ENCODE measurements at places on chromosomes 3 and 15.

GRCh38 chr3:137110392-137110996 lies 152.7 kb downstream of the IL20RB start:
- peak; percentile 12 for DNase-seq
- no peaks in the 10 kb centered on the region for H3K36me3 ChIP-seq
- no peak overlapping the region for H3K4me3 ChIP-seq

DNA sequence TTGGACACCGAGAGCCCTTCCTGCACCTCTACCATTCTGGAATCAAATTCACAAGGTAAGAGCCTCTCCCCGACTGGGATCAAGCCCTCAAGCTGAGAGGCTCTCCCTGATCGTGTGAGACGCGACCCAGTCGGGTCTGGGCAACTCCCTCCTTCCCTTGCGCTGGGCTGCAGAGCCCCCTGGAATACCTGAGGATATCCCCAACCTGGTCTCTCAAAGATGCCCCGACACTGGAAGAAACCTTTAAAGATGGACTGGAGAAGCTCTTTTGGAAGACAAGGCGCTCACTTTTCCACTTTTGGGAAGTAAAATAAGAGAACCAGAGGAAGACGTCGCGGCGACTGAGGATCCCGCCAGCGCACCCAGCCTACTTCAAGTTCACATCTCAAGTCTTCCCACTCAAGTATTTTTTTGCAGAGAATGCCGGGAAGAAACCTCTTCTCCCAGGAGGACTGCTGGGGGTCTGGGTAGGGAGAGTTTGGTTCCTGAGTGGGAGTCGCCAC lies 33.8 kb downstream of the ZIC4 start:
- no peak overlapping the region for H3K4me3 ChIP-seq
- DNase-seq, result no peak
- H3K27me3 ChIP-seq, result peaks cover 47% of the 10 kb centered on the region
- no peak overlapping the region for H3K27ac ChIP-seq
- no peaks in the 10 kb centered on the region for H3K4me1 ChIP-seq

GRCh38 chr3:197406266-197406665 lies 107.9 kb upstream of the DLG1 start:
- H3K27ac ChIP-seq, result no peak overlapping the region
- DNase-seq, result peak; percentile 21
- no peak overlapping the region for H3K4me3 ChIP-seq
- no peaks in the 10 kb centered on the region for H3K27me3 ChIP-seq

GRCh38 chr3:73143401-73143800 lies 81.9 kb downstream of the EBLN2 start:
- no peaks in the 10 kb centered on the region for H3K27me3 ChIP-seq
- no peak overlapping the region for H3K27ac ChIP-seq
- DNase-seq, result no peak

- H3K36me3 ChIP-seq, result peaks cover 2% of the 10 kb centered on the region
- no peak overlapping the region for H3K4me3 ChIP-seq
- H3K27me3 ChIP-seq, result no peaks in the 10 kb centered on the region
- H3K4me1 ChIP-seq, result peaks cover 23% of the 10 kb centered on the region
Measured at GRCh38 chr3:123610331-123610730, 25.5 kb upstream of the HACD2 start.
